ENCODE measurements at places on chromosomes 1 and 21.
A peak's percentile ranks its signal among the peaks of the same experiment; 100 is the strongest.

DNA sequence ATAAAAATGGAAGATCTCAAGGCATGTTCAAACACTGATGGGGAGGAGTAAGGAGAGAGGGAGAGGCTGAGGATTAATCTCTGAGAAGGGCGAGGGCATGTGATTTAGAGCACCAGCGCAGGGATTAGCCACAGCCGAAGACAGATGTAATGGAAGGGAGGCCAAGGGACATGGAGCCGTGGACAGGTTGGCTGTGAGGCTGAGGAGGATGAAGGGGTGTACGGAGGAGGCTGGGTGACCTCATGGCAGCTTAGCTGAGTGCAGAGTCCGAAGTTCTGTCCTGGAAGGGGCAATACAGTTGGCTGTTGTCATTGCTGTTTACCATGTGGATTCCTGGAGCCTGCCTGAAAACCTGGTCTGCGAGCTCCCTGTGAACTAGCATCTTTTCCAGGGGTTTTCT, 342.8 kb downstream of the RPS6KC1 start:
- no peak for DNase-seq

- DNase-seq, result no peak
Observed at GRCh38 chr1:221327954-221328353, 413.9 kb downstream of the DUSP10 start.

GRCh38 chr1:219587801-219588561, 24.9 kb downstream of the ZC3H11B start:
- DNase-seq, result peak; percentile 87

DNA sequence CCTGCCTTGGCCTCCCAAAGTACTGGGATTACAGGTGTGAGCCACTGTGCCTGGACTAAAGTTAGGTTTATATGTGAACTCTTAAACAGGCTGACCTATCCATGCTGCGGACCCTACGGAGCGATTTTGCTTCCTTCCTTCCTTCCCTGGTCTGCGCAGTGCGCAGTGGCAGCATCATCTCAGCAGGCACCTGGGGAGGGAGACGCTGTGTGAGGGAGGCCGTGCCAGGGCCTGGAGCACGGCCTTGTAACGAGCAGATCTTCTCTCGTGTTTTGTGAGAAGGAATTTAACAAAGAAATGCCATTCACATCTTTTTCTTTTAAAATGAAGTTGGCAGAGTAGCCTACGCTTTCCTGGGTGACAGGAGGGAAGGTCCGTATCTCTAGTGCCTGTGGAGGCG, 45.8 kb downstream of the PKNOX1 start:
- no peak for DNase-seq

- DNase-seq, result peak; percentile 32
Observed at GRCh38 chr1:197619008-197619640, 156.2 kb downstream of the DENND1B start.

DNA sequence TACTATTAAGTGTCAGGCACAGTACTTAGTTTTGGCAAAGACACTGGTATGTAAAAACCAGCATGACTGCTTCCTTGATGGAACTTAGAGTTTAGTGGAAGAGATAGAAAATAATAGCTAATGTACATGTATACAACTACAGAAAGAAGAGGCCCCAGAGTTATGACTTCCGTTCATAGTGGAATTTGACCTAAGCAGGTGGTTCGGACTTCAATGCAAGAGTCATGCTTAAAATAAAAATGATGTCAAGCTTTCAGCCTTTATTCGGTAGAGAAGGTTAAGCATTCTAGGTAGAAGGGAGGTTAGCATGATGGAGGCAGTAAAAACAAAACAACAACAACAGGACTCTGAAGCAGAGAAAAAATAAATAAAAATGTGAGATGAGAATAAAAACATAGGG, 165.9 kb downstream of the KCNT2 start:
- no peak for DNase-seq

DNA sequence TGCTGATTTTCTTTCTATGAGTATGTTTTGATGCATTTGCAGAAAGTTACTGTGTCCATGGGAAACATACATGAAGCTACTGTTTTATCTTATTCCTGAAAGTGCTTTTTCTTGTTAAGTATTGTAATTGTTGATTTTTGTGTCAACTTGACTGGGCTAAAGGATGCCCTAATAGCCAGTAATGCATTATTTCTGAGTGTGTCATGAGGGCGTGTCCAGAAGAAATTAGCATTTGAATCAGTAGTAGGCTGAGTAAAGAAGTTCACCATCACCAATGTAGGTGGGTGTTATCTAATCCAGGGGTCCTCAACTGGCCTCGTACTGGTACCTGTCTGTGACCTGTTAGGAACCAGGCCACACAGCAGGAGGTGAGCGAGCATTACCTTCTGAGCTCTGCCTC, 760.2 kb downstream of the PLA2G4A start:
- DNase-seq, result no peak

- DNase-seq, result peak; percentile 63
Observed at GRCh38 chr21:43733529-43734071, 14.7 kb downstream of the PDXK start.

DNA sequence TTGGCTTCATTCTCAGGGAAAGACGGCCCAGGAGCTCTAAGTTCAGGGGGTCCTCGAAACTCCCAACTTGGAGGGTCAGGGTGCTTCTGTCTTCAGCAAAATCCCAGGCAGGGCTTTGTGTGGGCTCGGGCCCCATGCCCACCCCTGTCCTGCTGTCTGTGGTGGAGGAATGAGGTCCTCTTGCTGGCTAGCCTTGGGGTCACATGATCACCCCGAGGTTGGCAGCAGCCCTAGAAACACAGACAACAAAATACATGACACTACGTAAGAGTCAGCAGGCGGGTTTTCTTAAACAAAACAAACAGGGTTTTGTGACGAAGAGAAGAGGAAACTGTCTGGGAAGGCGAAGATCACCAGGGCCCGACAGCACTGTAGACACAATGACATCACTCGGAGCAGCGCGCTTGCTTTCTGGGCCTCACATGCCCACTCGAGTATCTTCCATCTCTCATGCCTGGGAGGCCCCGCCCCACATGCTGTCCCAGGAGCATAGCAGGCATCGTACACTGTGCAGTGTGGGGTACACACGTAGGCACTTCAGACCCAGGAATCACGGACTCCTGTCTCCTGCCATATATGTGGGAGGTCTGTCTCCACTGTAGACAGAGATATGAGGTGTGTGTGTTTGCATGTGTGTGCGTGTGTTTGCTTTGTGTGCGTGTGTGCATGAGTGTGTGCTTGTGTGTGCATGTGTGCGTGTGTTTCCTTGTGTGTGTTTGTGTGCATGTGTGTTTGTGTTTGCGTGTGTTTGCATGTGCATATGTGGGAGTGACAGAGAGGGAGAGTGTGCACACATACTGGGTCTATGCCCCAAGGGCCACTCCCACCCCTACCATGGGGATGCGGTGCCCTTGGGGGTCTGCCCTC, 94.7 kb downstream of the SIK1 start:
- peak; percentile 76 for DNase-seq

GRCh38 chr1:56167596-56167995, 411.8 kb downstream of the PLPP3 start:
- no peak for DNase-seq

DNA sequence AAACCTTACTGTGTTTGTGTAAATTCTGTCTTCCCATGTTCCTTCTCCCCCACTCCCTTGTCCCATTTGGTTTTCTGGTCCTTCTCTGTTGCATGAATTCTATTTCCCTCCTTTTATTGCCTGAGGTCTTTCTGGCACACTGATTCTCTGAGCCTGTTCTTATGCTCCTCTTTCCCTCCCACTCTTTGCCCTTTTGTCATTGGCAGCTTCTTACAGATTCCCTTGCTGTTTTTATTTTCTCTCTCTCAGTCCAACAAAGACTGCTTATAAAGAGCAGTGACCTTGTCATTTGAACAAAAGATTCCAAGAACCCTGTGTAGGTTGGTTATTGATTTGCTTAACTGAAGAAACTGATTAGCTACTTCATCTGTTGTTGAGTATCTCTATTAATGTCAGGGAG, 49.7 kb downstream of the GPR52 start:
- no peak for DNase-seq

GRCh38 chr1:33261344-33261743, 5.1 kb downstream of the ZNF362 start:
- DNase-seq, result no peak

GRCh38 chr1:151130987-151131586, 15.3 kb downstream of the SEMA6C start:
- peak; percentile 83 for DNase-seq

- no peak for DNase-seq
Observed at GRCh38 chr1:9558271-9558945, 19.1 kb downstream of the SLC25A33 start.

DNA sequence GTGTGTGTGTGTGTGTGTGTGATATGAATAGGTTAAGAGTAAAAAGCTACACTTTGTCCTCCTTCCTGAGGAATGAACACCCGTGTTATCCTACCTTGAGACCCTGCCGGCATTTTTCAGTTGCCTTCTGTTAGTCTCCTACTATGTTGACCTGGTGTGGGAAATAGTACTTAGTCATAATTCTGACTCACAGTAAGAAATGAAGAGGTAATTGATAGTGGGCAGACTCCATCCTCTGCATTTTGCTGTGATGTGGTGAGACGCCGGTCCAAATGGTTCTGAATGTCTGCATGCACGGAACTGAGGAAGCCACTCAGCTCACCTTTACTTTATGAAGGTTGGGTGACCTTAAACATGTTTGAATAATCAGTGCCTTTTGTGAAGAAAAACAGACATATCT, 12.6 kb downstream of the CD101 start:
- DNase-seq, result no peak

GRCh38 chr1:170155055-170155454, 9.3 kb downstream of the NTMT2 start:
- no peak for DNase-seq

GRCh38 chr1:181091309-181092040, 3.0 kb downstream of the IER5 start:
- no peak for DNase-seq

DNA sequence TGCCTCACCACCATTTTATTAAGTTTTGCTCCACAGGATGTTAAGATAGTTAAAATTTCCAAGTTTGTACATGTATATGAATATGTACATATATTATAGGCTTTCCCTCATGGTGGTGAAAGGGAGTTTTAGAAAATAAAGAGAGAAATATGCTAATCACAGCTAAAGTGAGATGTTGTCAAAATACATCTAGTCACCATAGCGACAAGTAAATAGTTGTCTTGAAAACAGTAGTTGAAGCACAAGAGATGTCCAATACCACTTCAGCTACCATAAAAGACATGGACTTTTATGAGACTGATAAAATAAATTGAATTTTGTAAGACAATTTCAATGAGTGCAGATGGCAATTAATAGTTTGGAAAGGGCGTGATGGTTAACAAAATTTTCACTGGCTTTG, 1600.0 kb downstream of the BRINP3 start:
- DNase-seq, result no peak

DNA sequence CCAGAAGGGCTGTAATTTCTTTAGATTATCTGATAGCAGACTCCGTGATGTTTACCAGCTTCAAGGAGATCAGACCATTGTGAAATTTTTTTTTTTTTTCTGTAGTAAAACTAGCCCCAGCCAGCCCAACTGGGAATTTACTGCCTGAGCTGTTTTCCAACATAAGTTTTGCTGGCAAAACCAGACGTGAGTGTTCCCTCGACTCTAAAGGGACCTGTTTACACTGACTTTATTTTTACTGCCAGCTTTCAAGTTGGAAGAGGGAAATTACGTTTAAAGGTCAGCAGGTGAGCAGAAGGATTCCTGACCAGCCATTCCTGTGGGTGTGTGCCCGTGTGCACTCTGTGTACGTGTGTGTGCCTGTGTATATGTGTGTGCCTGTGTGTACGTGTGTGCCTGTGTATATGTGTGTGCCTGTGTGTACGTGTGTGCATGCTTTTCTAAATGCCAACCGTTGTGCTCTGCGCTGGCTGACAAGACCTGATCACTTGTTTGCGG, 374 bp downstream of the MAB21L3 start:
- no peak for DNase-seq

GRCh38 chr1:74650561-74650960, 23.0 kb downstream of the ERICH3 start:
- DNase-seq, result peak; percentile 13

DNA sequence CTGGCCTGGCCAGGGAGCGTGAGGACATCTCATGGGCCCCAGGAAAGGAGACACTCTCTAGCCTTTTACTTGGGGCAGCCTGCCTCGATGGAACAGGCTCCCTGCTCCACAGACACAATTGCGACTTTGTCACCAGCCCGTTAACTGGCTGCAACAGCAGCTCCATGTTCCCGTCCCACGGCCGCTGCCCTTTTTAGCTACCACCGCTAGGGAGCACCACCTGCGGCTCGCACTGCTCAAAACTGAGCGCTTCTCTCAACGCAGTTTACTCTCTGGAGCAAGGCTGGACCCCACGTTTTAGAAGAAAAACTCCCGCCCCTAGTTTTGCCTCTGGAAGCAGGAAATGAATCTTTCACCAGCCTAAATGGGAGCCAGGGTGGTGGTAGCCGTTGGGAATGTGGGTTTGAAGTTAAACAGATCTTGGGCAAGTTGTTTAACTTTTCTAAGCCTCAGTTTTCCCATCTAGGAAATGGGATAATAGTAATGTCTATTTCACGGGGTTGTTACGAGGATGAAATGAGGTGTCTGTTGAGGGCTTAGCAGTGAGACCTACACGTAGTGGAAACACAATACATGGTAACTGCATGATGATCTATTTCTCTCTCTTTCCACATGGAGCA, 3.5 kb upstream of the LRRC38 start:
- DNase-seq, result peak; percentile 2

DNA sequence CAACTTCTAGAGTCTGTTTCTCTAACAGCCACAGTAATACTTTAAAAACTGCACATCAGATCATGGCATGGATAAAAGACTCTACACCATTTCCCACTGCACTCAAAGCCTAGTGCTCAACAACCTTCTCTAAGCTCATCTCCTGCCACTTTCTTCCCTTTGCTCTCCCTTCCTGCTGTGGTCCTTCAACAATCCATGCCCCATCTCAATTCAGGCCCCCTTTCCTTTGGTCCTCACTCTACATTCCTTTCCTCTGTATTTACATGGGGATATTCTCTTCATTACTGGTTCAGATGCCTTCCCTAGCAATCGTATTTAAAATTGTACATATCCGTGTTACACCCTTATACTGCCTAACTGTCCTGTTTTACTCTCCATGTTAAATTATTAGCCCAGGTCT, 19.0 kb downstream of the SOD1 start:
- no peak for DNase-seq

- DNase-seq, result no peak
Observed at GRCh38 chr1:82395440-82395839, 594.7 kb downstream of the ADGRL2 start.

DNA sequence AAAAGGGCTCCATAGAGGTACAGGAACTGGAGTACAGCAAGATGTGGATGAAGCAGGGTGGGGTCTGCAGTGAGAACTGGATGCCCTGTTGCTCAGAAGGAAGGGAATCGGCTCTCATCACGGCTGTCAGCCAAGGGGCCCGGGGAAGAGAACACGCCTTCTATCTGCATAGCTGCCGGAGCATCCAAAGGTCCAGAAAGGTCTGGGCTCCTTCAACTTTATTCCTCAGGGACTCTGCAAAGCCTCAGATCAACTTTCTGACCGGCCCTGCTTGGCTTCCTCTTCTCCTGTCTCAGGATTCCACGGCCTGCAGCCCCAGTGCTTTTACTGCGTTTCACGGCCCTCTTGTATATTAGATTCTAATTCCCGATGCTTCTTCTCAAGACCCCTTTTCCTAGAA, 34.8 kb downstream of the KRTAP19-8 start:
- no peak for DNase-seq
